ENCODE measurements at places on chromosomes 7 and 10.

GRCh38 chr7:42183547-42183946, 53.5 kb downstream of the GLI3 start:
- DNase-seq, result no peak

DNA sequence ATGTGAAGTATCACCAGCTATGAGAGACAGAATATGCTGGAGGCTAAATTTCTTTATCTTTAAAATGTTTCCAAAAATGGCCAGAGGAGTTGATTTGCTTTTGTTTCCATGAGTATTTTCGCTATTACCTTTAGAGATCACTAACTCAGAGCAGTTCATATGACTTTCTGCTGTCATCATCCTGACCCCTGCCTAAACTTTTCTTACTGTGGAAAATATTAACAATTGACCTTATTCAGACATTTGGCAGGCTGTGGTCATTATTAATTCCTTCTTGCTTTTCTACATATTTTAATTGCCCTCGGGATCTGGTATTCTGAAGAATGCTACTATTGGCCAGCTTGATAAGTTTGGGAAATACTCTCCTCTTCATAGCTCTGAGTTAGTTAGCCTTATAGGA, 156.5 kb downstream of the EXOC4 start:
- no peak for DNase-seq

DNA sequence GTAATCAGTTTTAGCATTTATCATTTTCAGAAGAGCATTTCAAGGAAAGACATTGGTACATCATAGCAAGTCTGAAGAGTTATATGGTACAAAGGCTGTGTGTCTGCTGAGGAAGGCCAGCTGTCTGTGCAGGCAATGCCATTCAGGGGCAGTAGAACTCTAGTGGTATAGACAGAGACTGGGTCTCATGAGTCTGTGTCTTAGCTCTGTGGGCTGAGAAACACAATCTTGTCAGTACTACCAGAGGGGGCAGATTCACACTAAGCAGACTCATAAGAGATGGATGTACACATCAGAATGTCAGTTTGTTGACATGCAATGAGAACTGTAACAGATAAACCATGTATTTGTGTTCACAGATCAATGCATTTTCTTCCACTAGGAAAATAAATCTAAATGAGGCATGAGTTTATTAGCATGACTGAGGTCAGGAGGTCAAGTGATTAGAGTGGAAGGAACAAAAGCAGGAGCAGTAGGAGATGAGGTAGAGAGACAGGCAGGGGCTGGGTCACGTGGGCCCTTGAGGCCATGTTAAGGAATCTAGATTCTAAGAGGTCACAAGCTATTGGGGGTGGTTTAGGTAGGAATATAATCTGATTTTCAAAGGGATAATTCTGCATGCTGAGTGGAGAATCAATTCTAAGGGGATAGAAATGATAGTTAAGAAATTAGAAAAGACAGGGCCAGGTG, 7.5 kb upstream of the GGCT start:
- DNase-seq, result no peak

DNA sequence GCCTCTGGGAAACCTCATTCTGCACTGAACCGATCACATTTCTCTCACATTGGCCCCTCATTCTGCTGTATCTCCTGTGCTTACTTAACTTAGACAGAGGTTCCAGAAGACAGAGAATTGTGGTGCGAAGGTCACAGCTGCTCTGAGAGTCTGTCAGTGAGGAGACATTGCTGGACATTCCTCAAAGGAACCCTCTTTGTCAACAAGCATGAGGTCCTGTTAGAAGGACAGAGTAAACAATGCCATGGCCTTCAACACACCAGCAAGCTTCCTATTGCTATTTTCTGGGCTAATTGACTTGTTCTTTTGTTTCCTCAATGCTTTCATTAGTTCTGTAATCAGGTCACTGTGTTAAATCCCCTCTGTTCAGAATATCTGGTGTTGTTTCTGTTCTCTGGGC, 109.3 kb upstream of the FZD8 start:
- DNase-seq, result no peak

- DNase-seq, result no peak
Observed at GRCh38 chr7:33666531-33666930, 238.8 kb upstream of the BMPER start.

DNA sequence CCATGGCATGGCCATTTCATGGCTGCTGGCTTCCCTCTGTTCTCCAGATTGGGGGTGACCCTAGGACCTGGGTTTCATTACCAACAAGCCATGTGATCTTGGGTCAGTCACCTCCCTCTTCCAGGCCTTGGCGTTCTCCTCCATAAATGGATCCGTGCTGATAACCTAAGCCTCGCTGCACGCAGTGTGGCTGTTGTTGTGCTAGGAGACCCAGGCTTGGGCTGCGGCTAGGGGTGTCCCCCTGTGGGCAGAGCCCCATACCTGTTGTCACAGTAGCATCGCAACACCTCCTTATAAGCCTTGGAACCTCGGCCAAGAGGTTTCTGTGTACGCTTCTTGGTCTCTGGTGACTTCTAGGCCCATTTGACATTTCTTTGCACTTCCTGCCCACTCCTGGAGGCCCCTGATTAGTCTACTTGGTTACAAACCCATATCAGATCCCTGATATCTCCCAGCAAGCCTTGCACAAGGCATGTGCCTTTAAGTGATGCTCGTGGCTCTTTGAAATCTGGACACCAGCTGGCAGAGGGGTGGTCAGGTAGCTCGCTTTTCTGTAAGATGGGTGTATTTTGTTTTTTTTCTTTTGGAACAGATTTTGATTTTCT, 23.6 kb downstream of the ZMIZ1 start:
- DNase-seq, result no peak

DNA sequence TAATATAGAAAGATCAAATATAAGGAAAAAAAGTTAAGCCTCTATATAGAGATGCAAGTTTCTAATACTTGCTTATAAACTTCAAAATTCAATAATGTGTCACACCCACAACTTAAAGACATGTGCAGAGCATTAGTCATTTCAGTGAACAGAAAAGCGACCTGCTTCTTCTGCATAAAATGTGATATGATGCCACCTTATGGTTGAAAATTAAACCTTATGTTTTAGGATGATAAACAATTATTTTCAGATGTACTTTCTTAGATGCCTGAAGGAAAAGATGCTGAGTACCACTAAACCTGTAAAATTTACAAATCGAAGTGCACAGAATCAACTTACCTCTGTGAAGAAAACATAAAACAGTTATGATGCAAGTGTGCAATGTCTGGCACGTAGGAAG, 96.0 kb downstream of the MTERF1 start:
- DNase-seq, result no peak

DNA sequence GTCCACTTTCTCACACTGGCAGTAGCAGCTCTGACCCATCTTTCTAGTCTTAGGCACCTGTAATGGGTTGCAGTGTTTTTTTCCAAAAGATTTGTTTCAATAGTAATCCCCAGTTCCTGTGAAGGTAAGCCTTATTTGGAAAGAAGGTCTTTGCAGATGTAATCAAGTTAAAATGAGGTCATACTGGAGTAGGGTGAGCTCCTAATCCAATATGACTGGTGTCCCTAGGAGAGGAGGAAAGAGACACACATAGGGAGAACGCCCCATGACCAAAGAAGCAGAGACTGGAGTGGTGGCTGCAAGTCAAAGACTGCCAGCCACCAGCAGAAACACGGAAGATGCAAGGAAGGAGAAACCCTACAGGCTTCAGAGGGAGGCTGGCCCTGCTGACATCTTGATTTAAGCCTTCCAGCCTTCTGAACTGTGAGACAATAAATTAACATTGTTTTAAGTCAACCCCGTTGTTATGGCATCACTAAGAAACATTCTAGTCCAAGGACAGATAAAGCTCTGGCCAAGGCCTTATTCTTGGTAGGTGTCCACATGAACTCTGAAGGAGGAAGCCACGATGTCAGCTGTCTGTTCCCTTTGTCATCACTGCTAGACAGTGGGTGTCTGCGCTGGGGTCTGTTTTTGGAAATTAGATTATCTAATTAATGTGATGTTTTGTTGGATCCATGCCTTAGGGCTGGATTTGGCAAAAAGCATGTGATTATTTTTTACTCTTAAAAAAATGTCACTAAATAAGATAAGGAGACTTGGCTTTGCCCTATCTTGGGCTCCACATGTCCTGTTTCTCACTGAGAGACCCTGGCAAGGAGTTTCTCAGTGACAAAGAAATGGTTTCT, 214.9 kb downstream of the KCNMA1 start:
- no peak for DNase-seq

- no peak for DNase-seq
Observed at GRCh38 chr10:128316925-128317324, 190.7 kb upstream of the MKI67 start.

DNA sequence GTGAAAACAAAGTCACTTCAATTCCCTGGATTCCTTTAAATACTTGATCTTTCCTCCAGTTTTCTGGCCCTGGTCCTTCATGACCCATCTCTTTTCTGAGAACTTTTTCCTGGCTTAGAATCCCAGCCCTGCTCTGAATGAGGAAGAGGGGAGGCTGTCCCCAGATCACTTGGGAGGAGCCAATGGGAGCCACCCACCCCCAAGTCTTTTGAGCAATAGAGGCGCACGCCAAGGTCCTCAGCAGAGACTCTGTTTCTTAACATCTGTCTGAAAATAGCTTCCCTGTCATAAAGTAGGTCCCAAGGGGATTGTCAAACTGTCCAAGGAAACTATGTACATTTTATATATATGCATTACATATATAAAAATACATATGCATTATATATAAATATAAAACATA, 126.8 kb downstream of the ADRA2A start:
- DNase-seq, result no peak

DNA sequence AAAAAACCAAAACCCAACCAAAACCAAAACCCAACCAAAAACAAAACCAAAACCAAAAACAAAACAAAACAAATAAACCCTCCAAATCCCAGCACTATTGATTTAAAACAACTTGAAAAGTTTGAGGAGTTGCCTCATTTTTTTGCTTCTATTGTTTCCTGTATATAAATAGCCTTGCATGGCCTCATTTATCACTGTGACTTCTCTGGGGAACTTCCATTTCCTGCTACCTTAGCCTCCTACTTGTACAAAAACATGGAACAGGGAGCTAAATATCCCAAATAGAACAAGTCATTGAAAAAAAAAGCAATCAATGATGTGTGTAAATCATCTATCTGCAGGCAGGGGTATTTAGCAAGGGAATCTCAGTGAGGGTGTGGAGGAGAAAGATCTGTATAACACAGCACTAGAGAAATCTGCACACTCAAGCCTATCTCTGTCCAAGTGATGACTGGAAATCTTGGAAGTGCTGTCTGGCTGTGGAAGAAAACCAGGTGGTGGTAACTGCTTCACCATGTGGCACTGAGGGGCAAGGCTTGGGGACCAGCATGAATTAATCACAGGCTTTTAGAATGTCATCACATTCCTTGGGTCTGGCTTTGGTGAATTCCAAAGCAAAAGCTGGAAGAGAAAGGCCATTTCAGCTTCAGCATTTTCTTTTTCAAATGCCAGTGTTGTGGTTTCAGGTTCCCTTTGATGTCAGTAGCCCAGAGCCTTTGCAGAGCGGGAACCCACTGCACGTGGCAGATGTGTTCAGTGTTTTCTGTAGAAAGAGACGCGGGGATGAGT, 349.5 kb upstream of the ZNF32 start:
- no peak for DNase-seq

DNA sequence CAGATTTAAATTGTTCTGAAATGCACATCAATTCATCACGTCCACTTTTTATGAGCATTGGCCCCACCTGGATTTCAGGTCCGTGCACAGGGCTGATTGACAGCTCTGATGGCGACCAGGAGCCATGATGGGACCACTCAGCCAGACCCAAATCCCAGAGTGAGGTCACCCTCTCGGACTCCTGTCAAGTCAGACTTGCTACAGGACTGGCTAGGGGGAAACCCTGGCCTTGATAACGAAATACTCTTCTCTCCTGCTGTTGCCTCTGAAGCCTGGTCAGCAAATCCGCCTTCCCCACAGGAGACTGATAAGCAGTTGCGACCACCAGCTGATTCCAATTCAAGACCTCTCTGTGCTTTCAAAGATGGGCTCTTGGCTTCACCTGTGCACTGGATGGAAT, 76.4 kb downstream of the CARD11 start:
- no peak for DNase-seq

- DNase-seq, result no peak
Observed at GRCh38 chr7:83053965-83054364, 108.7 kb downstream of the PCLO start.

- DNase-seq, result no peak
Observed at GRCh38 chr7:147406521-147407135, 1183.9 kb upstream of the C7orf33 start.

All from ecto neural progenitor cell (in vitro differentiated cells).